CD4-positive, alpha-beta T cell treated with Interleukin-2 at 100 ng/mL for 4 hours (primary cell): ENCODE measurements at places on chromosomes 4 and X.

- DNase-seq = no peak
Measured at GRCh38 chrX:152641256-152641875, 3.7 kb downstream of the GABRQ start.

- DNase-seq = no peak
Measured at GRCh38 chr4:37805091-37805490, 21.4 kb upstream of the PGM2 start.

- DNase-seq = no peak
Measured at GRCh38 chr4:184294606-184295133, 77.0 kb upstream of the ENPP6 start.

GRCh38 chrX:70452143-70452733 is 7.6 kb downstream of the DLG3 start:
- peak; percentile 58 for DNase-seq

- DNase-seq = no peak
Measured at GRCh38 chr4:12679217-12679616, 804.9 kb downstream of the RAB28 start.

GRCh38 chrX:44456685-44457084 is 86.0 kb downstream of the FUNDC1 start:
- DNase-seq = no peak

DNA sequence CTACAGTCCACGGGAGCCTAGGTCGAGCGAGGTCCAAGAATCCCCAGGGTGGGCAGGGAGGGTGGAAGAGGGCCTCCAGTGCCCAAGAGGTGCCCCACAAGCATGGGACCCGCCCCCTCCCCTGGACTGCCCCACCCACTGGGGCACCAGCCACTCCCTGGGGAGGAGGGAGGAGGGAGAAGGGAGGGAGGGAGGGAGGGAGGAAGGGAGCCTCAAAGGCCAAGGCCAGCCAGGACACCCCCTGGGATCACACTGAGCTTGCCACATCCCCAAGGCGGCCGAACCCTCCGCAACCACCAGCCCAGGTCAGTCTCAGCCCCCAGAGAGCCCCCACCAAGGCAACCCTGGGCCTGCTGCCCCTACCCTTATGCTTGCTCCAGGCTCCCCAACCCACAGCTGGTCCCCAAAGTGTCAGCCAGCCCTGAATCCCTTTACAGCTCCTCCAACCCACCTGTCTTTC is at the start of gene GATA1:
GATA1 (plus strand) TSS at position 250 of the 460 bp plus-strand sequence. CDS start 4,520 bp downstream, outside the sequence.
- no peak for DNase-seq

GRCh38 chr4:6548201-6548881 is 26.6 kb upstream of the MAN2B2 start:
- no peak for DNase-seq

DNA sequence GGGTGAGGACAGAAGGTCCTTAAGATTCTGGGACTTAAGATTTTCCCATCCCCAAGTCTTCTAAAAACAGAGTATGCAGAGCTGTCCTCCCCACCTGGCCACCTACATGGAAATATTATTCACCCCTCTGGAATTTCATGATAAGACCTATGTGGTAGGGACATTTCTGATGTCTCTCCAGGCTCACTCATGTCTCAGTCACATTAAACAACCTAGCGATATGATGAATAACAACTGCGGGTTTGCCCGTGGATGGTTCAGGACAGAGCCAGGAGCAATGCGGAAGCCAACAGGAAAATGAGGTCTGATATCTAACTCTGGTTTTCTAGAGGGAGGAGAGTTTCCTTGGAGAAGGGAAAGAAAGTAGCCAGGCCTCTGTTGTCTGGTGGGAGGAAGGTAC is 47.4 kb downstream of the TEX13A start:
- DNase-seq = no peak

DNA sequence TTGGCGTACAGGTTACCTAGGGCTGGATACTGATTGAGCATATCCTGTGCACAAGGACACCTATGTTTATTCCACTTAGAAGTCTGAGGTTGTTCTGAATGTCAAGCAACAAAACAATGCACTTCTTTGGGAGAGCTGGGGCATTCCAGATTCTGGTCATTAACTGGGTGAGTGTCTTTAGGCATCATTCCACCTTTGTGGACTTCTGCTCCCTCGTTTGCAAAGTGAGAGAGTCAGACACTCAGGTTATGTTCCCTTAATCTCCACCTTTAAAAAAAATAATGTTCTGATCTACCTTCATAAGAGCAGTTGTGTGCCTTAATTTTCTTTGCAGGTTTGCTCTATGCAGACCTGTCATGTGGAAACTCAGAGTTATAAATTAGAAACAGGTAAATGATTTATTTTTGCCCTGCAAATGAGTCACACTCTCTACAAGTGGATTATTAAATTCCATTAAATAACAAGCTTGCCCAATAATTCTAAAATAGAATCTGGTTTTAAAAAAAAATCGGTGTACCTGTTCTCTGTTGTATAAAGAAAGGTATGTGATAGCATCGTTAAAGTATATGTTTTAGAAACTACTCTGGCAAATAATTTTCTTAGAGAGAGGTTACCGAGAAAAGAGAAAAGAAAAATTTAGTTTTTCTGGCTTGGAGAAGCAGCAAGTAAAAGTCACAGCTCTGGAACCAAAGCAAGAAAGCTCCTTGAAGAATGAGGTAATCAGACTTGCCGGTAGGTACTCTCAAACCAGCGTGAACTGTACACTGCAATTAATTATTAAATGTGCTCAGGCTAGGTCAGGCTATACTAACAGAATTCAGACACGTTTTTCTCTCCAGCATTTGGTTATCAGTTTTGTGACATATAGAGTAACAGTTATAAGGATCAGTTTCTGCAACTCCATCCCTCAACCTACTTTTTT is 93.2 kb downstream of the SORBS2 start:
- DNase-seq = no peak

DNA sequence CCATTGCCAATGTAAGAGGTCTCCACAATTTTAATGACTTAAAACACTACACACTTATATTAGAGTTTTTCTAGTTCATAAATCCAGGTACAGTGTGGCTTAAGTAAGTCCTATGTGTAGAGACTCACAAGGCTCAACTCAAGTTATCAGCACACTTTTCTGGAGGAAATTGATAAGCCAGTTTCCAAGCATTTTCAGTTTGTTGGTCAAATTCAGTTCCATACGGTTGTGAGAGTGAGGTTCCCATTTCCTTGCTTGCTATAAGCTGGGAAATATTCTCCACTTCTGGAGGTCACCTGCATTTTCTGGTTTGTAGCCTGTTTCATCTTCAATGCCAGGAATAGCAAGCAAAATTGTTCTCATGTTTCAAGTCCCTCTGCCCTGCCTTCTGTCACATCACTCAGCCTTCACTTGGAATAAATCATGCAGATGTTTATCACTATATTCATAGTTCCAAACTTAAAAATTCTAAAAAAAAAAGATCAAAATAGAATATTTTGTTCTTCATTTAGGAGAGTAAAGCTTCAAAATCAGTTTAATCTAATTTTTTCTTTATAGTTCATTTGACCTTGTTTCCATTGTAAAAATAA is 1137.5 kb upstream of the INTU start:
- DNase-seq = no peak

DNA sequence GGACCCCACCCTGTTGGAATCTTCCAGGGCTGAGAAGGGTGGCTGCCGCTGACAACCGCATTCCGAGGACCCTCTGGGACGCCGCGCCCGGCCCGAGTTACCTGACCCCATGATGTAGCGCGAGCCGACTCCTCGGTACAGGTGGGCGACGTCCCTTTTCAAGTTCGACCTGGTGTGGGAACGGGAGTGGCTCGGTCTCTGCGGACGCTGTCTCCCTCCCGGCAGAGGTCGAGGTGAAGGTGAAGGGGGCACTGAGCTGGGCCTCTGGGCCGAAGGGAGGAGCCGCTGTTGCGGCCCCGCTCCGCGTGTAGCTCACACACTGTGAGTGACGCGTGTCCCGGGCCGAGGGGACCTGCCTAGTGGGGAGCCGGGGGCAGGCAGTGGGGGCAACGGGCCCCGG is 4.5 kb downstream of the GTPBP6 start:
- DNase-seq = no peak

- DNase-seq = no peak
Measured at GRCh38 chr4:141121101-141121500, 12.2 kb downstream of the RNF150 start.

GRCh38 chr4:80007745-80008149 is 65.3 kb downstream of the ANTXR2 start:
- DNase-seq = peak; percentile 45

DNA sequence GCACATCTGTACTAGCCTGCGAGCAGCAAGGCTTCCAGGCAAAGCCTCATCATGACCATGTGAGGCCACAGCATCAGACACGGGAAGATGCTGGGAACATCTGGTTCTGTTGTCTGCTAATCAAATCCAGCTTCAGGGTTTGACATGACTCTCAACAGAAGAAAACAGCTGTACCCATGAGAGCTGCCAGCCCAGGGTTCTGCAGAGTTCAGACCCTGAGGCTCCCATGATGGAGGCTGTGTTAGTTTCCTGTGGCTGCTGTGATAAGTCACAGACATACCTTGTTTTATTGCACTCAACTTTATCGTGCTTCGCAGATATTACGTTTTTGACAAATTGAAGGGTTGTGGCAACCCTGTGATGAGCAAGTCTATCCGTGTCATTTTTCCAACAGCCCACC is 37.5 kb downstream of the JAKMIP1 start:
- no peak for DNase-seq

DNA sequence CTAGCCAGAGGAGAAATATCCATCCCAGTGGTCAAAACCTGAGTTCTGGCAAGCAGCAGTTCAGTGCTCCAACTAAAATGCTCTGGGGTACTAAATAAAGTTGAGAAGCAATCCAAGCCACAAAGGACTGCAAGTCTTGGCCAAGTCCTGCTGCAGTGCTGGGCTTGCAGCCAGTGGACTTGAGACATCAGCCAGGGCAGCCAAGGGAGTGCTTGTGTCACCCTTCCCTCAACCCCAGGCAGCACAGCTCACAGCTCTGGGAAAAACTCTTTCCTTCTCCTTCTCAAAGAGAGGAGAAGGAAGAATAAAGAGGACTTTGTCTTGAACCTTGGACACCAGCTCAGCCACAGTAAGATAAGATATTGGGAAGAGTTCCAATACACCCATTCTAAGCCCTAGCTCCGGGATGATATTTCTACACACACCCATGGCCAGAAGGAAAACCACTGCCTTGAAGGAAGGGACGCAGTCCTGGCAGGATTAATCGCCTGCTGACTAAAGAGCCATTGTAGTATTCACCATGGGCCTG is 99.8 kb downstream of the PTCHD1 start:
- DNase-seq = no peak
